ENCODE measurements at places on chromosomes 7 and 10. TPM values are rescaled to one million over a fixed set of nuclear protein-coding genes. Genes with fewer than 3 reads are reported as not detected.

Gene HOXA6
- not detected for total RNA-seq

Gene HKDC1
- 2.3 TPM for total RNA-seq

Gene SMKR1
- total RNA-seq: 2.3 TPM

Gene PLPP4
- total RNA-seq: 20.4 TPM

Gene CDHR3
- total RNA-seq: 16.1 TPM

Gene DNTT
- not detected for total RNA-seq

Gene PKD2L1
- 0.62 TPM for total RNA-seq

Gene LIPJ
- 3.4 TPM for total RNA-seq

Gene SORCS3
- total RNA-seq: 23.7 TPM

Gene ANK3
- total RNA-seq: 260 TPM

Gene CPEB3
- 22.0 TPM for total RNA-seq

Gene CDK5
- 37.3 TPM for total RNA-seq

Gene MCMBP
- total RNA-seq: 62.7 TPM

Gene TMEM178B
- 50.7 TPM for total RNA-seq

Gene DOCK1
- total RNA-seq: 18.6 TPM

Gene NUTM2B
- total RNA-seq: 2.3 TPM

Gene PLAU
- total RNA-seq: 0.94 TPM

Gene ZNF425
- 5.1 TPM for total RNA-seq

Gene EXOC6
- 147 TPM for total RNA-seq

Gene MARVELD1
- total RNA-seq: 3.4 TPM

Gene ADCYAP1R1
- 53.0 TPM for total RNA-seq

Gene PLEKHS1
- not detected for total RNA-seq

Gene GPR141
- not detected for total RNA-seq

Gene MAGI2
- 244 TPM for total RNA-seq

Gene ACTL6B
- 109 TPM for total RNA-seq

Gene ARPC1A
- 72.1 TPM for total RNA-seq

Gene FBXL13
- total RNA-seq: 5.0 TPM

Gene ABCC2
- 0.16 TPM for total RNA-seq

Gene CRTAC1
- 11.2 TPM for total RNA-seq

Gene LIPK
- total RNA-seq: not detected

Gene CREB5
- total RNA-seq: 8.0 TPM

Gene TRRAP
- 23.6 TPM for total RNA-seq

Gene OR2A5
- not detected for total RNA-seq

Gene CFAP46
- 1.9 TPM for total RNA-seq

Gene POM121C
- 9.2 TPM for total RNA-seq

Gene ITPRID1
- total RNA-seq: 8.6 TPM

Gene GPR26
- total RNA-seq: 3.1 TPM

Gene INMT
- total RNA-seq: 0.16 TPM

Gene WEE2
- 0.16 TPM for total RNA-seq
